ENCODE measurements at places on chromosomes 11 and 22. TPM values are rescaled to one million over a fixed set of nuclear protein-coding genes. Genes with fewer than 3 reads are reported as not detected.

The MCHR1 gene
- total RNA-seq: not detected

The KLHDC7B gene
- not detected for total RNA-seq

GRCh38 chr22:44730022-44730393 lies 22.4 kb upstream of the ARHGAP8 start:
- no peak for DNase-seq

- no peak for DNase-seq
Measured at GRCh38 chr11:103898065-103898464, 138.4 kb upstream of the DDI1 start.

DNA sequence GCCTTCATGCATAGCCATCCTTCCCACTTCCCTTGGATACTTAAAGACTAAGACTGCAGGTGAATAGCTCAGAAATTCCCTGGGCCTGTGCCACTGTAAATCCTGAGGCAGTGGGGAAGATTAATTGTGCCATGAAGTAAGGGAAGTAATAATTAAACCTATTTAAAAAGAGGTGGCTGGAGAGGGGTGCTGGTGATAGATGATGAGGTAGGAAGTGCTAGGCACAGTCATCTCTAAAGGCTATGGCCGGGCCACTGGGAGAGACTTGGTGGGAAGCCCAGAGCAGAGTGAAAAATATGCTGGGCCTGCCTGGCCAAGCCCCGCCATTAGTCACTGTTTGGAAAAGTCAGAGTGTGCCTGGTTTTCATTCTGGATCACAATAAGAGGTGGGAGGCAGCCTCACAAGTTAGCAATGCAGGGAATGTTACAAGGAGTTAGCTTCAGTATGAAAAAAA lies 197.2 kb upstream of the PITPNB start:
- no peak for DNase-seq

DNA sequence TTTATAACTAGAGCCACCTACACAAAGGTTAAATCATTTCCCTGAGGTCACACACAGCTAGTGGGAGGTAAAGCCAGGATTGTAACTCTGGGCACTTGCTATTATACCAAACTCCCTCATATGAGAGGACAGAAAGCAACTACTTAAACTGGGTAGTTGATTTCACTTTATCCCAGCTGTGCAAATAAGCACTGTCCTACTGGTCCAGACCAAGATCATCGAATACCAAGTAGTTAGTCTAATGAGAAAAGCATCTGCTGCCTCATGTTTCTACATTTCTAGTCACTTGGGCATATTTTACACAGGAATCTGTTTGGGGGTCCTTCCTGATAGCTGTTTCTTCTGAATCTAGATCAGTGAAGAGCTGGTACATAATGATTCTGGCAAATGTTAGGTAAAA lies 178.6 kb upstream of the NARS2 start:
- DNase-seq: no peak

DNA sequence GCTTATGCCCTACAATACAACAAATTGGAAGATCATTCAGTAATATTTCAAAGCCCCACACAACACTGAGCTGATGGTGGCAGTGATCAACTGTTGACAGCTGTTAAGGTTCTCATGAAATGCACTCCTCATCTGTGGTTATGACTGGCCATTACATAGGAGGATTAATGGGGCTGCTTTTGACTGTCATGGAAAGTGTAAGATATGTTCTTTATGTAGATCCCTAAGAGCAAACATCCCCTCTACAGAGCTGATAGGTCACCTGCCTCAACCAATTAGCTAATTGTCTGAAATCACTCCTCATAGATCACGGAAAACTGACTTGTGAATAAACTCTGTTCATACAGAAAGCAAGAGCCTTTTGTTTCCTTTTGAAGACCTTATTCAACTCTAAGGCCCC lies 78.1 kb downstream of the GAB2 start:
- DNase-seq: no peak

GRCh38 chr11:71153005-71153390 lies 99.4 kb downstream of the SHANK2 start:
- no peak for DNase-seq

DNA sequence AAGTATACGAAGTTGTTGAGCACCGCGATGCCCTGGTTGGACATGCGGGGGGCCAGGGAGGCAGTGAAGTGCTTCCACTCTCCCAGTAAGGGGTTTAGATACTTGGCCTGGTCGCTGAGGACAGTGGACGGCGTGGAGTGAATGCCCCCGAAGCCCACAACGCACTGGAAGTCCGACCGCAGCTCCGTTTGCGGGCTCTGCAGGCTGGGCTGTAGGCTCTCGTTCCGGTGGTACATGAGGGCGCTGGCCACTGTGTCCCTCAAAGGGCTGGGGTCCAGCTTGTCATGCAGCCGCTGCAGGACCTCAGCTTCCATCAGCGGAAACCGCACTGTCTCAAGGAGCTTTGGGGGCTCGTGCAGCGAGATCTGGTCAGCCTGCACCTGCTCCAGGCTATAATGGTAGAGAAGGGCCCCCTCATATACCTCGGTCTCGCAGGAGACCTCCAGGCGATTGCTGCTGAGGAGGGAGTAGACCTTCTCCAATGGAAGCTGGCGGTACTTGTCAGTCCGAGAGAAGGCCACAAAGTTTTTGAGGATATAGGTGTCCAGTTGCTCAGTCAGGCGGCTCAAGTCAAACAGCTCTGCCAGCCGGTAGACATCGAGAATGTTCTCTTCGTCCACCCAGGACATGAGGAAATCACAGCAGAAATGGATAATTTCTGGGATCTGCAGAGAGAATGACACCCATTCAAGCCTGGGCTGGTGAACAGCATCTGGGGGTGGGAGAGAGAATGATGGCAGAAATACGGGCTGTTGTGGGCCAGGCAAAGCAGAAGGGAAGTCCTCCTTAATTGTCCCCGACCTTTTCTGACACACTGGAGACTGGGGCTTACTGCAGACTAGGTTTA lies 27.5 kb upstream of the SCARF2 start:
- no peak for DNase-seq

GRCh38 chr11:66100272-66101065 lies 30.4 kb downstream of the PACS1 start:
- no peak for DNase-seq

GRCh38 chr11:363948-364761 lies 5.1 kb upstream of the B4GALNT4 start:
- no peak for DNase-seq

DNA sequence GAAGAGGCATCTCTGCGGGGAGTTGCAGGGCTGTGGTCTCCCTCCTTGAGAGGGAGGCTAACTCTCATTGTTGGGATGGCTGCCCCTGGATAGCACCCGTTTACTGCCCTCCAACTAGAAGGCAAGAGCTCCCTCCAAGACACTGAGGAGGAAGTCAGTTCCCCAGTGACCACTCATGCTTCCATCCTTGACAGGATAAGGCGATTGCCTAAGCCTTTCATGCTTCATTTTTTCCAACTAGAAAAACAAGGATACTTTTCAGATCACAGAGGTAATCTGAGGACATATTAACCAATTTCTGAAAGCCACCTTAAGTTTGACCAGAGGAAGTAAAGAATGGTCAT lies 186.6 kb downstream of the MAML2 start:
- no peak for DNase-seq

GRCh38 chr11:2576549-2576948 lies 123.2 kb downstream of the KCNQ1OT1 start:
- no peak for DNase-seq

Measured in pulmonary artery endothelial cell (primary cell).